ENCODE measurements at places on chromosomes 16 and 17.

DNA sequence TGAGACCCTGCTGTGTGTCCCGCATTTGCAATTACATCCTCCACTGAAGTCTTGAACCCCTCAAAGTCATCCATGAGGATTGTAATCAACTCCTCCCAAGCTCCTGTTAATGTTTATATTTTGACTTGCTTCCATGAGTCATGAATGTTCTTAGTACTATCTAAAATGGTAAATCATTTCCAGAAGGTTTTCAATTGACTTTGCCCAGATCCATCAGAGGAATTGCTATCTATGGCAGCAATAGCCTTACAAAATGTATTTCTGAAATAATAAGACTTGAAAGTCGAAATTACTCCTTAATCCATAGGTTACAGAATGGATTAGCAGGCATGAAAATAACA, 2.5 kb upstream of the C16orf87 start:
- no peak for DNase-seq

GRCh38 chr17:77704048-77704815, 254.3 kb upstream of the TNRC6C start:
- DNase-seq: no peak

DNA sequence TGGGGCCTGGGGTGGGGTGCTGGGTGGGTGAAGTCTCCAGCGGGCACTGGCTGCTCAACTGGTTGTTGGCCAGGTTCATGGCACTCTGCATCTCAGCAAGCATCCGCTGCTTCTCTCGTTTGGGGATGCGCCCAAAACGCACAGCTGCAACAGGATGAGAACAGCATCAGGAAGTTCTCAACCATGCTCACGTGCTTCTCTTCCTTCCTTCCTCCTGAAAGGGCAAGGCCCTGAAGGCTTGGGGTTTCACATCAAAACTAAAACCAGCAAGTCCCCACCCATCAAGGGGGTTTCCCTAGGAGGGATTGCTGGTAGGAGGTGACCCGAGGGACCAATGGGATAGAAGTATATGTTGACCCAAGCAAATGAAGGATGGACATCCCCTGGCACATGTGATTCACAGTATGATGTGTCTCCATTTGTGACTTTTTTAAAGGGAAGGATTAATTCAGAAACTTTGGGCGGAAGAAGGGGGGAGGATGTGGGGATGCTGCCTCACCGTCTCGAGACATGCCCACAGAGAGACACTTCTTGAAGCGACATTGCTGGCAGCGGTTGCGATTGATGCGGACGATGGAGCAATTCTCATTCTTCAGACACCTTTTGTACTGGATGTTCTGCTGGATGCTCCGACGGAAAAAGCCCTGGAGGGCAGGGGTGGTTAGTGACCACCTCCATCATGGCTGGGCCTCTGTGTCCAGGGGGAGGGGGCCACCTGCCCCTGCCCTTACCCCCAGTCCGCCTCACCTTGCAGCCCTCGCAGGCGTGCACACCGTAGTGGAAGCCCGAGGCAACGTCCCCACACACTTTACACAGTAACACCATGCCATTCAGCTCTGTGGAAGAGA, 4.2 kb downstream of the NR1D1 start:
- DNase-seq: no peak

DNA sequence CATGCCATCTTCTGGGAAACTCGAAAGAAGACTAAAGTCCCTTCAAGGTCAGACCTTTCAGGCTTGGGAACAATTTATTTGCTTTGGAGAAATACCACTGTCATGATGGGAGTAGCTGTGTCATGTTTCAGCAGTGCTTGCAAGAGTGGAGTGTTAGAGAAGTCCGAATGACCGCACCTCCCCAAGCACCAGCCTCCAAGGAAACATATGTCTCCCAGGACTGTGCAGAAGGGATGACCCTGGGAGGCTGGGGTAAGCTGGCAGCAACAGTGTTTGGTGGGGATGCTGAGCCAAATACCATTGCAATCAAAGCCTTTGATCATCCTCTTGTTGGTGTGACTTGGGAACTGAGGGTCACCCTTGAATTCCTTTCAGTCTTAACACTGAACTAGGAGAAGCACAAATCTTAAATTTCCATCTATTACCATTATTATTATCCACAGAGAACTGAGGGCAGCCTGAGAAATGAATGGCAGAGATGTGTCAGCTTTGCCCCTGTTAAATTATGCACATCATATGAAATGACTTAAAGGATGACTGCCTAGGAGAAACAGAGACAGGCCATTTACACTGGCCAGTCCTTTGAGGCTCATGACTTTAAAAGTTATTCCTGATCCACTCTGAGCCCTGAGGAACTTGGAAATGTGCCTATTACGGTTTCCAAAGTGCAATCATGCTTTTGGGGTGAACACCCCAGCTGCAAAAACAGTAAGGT, 244.9 kb downstream of the CA10 start:
- no peak for DNase-seq

- DNase-seq: peak; percentile 46
Measured at GRCh38 chr16:73546341-73546845, 498.5 kb upstream of the ZFHX3 start.

- DNase-seq: no peak
Measured at GRCh38 chr17:65413390-65413789, 148.1 kb downstream of the AXIN2 start.

DNA sequence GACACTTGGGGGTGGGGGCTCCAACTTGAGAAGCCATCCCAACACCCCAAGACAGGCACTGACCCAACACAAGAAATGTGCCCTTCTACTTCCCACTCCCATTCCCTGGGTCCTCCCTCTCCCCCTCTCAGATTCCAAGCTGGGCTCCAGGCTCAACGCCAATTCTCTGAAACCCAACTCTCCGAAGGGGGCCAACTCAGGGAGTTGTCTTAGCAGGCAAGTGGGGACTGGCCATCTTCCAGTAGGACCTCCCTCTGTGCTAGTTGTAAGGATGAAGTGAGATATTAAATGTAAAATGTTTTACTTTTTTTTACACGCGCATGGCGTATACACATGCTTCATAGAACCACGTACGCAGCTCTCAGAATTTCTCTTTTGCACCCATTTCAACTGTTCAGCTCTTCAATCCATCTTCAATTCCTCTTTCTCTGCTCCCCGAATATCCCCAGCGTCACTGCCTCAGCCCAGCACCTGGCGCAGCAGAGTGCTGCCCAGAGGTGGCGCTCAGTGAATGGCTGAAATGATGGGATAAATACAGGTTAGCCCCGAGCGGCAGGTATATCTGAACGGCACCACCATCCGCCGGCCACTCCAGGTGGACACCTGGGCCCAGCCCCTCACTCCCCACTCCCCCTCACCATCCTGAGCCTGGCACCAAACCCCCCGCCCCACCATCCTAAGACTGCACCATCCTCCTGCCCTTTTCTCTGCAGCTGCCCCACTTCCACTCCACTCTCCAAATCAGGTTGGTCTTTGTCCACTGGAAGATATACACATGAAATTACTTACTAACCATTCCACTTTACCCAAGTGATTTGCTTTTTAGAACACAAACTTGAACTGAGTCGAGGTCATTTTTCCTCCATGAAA, 43.9 kb upstream of the TNRC6C start:
- no peak for DNase-seq

GRCh38 chr16:31093132-31093703, 1.4 kb downstream of the VKORC1 start:
- DNase-seq: peak; percentile 56
